SHP77 treated with DMSO at 0.1 percent for 48 hours (cell line): ENCODE measurements at places on chromosomes 6 and 20.

DNA sequence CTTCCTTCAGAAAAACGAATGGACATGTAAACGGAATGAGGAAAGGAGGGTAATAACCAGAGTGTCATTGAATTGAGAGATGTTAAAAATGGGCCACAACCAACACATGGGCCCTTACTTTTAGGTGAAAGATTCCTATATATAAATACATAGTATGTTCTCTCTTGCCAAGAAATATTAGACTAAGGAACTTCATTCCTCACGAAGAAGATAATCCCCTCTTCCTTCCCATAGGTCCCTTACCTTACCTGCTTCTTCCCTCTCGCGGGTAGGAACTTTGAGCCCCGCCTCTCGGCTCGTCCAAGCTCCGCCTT is 295 bp upstream of the TBC1D22B start:
- DNase-seq: no peak

DNA sequence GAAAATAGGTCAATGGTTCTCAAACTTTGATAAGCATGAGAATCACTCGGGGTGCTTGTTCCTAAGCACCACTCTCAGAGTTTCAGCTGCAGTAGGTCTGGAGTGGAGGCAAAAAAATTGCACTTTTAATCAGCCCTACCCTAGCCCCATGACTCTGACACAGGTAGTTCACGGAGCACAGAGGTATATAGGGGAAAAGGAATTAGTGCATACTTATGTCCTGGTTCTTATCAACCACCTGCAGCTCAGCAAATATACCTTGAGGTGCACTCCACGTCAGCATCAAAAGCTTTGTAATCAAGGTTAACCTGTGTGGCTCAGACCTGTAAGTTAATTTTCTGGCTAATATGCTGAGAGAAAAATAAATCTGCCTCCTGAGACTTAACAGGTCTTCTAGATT is 138.8 kb upstream of the HMGN3 start:
- no peak for DNase-seq

DNA sequence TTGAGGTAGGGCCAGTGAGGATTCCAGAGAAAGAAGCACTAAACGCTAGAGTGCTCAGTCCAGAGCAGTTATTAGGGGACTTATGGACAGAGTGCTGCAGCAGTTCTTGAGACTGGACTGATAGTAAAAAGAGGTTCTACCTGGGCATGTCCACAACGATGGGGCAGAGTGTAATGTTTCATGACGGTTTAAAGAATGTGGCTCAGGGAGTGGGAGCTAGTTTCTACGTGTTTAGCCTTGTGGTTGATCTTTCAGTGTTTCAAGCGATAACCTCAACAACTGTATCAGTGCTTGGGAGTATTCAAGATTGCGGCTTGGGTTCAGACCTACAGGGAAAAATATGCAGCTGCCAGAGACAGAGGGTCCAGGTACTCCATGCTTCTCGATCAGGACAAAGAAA is 67.1 kb downstream of the TULP4 start:
- no peak for DNase-seq

- DNase-seq: no peak
Measured at GRCh38 chr6:80336911-80337310, 230.4 kb downstream of the BCKDHB start.
